ENCODE measurements at places on chromosomes 13 and 19.

DNA sequence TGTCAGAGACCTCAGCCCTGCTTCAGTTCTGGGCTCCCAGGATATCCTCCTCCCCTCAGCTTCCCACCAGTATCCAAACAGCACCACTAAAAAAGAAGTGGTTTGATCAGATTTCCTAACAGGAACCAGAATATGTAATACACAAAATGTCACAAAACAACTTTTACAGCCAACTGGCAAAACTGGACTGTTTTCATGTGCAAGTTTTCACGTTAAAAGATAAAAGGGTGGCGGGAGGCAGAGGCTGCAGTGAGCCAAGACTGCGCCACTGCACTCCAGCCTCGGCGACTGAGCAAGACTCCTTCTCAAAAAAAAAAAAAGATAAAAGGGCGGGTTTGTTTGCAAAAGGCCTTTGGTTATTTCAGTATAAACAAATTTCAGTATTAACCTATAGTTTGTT, 13.1 kb downstream of the PCID2 start:
- DNase-seq: no peak

- no peak for DNase-seq
Measured at GRCh38 chr19:46373491-46374359, 26.8 kb downstream of the PPP5C start.

DNA sequence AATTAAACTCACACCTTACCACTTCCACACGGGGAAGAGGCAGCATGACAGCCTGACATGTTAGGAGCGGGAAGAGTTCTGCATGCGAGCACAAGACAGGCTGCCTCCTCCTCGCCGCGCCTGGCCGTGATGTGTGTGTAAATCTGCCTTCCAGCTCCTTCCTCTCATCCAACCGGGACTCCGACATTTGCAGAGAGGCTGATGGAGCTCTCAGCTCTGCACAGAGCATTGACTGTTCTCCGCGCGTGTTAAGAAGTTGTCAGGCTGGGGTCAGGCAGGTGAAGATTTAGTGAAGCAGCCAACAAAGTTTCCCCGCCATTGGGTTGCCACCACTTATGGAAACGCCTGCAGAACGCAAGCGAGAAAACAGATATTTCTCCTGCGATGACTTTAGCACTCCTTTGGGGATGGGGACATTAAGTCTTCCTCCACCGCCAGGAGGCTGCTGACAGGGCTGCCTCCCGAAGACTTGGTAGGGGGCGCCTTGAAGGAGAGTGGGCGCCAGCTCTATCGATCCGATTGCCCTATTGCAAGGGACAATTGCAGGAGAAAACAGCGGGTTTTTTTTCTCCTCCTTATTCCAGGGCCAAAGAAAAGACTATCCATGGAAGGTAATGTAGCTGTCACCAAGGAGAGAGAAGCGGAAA, 213.9 kb upstream of the TSHZ3 start:
- no peak for DNase-seq

DNA sequence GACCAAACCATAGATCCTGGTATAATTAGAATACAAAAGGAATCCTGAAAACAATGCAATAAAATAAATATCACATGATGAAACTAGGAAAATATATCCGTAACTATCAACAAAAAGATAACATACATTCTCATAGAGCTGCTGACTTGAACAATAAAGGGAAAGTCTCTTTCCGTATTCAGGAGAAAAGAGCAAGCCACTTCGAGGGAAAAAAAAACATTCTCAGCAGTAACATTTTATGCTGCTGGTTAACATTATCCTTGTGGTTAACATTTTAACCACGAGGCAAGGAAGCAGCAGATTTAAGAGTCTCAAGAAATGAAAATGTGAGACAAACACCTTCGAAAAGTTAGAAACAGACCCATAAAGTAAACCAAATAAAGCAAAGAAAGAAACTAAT, 25.8 kb downstream of the NALCN start:
- no peak for DNase-seq

DNA sequence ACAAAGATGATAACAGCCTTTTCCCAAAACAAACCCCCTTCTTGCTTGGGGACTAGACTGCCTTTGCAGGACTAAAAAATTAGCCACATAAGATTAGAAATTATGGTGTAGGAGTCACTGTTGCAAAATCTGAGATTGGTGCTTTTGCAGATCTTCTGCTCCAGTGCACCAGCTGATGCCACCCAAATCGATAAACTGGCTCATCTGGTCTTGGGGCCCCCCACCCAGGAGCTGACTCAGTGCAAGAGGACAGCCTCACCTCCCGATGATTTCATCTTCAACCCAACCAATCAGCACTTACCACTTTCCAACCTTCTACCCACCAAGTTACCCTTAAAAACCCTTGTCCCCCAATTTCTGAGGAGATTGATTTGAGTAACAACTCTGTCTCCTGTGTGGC, 47.1 kb upstream of the PEPD start:
- DNase-seq: no peak

GRCh38 chr19:14517446-14517839, 754 bp downstream of the DNAJB1 start:
- no peak for DNase-seq

- no peak for DNase-seq
Measured at GRCh38 chr19:6693681-6694080, 23.7 kb upstream of the TNFSF14 start.

DNA sequence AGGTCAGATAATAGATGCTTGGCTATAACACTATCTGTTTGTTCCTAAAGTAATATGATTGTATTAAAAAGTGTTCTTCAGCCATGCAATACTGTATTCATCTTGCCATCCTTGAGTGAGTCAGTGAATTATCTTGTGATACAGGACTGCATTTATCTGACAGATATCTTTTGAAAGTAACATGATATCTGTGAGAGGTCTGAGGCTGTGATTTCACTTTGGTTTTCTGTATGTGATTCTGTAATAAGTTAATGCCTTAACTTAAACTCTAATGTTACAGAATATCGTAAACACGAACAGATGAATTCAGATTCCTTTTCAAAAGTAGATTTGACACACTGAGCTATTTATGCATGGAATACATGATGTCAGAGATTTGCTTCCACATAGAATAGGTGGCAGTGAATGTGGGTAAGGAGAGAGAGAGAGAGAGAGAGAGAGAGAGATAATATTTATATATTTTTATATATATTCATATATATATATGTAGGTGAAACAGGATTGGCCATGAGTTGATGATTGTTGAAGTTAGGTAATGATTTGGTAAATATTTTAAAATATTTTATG, 97.9 kb upstream of the RNF113B start:
- no peak for DNase-seq

DNA sequence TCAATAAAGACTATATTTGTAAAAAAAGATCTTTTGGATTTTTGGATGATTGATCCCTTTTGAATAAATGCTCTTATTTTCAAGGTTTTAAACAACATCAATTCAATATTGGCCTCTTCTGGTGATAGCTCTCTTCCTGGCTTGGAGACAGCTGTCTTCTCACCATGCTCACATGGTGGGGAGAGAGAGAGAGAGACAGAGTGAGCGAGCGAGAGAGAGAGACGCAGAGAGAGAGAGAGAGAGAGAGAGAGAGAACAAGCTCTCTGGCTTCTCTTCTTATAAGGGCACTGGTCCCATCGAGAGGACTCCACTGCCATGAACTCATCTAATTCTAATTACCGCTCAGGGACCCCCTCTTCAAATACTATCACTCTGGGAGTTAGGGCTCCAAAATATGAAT, 32.1 kb upstream of the FARP1 start:
- no peak for DNase-seq

DNA sequence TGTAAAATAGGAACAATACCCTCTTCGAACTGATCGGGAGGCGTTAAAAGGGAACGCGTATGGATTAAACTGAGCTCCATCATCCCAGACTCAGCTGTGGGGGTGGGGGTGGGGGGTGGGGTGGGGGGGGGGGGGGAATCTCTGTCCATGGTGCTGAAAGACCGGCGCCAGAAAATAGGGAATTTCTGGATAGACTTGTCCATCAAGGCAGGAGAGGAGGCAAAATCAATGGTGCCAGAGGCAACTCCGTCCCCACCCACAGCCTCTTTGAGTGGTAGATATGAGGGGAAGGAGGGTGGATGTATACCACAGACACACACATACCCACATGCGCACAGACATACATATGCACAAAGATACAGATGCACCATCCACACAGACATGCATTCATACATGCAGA, 37.4 kb downstream of the ZNF787 start:
- no peak for DNase-seq

DNA sequence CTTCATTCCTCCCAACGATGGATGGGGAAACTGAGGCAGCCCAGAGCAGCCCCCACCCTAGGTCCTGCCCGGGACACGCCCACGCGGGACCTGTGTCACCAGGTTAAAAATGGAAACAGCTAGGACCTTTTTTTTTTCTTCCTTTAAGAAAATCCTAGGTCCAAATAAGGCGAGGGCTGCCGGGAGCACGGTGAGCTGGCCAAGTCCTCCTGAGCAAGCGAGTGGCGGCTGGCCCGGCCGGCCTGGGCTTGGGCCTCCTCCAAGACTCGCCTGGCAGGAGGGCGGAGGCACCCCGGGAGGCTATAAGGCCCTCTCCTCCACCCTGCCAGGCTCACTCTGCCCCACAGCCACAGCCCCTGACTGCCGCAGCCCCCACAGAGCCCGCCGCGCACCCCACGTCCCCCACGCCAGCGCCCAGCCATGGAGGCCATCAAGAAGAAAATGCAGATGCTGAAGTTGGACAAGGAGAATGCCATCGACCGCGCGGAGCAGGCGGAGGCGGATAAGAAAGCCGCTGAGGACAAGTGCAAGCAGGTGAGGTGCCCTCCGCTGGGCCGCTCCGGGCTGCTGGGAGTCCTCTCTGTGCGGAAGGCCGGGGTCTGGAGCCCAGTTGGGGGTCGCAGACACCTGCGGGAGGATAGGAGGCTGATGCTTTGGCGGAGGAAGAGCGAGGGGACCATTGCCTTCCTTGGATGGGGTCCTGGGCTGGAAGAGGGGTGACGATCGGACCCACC, 8.9 kb upstream of the TPM4 start:
- DNase-seq: no peak

GRCh38 chr19:19406878-19407632, 1.6 kb downstream of the GATAD2A start:
- DNase-seq: peak; percentile 43

DNA sequence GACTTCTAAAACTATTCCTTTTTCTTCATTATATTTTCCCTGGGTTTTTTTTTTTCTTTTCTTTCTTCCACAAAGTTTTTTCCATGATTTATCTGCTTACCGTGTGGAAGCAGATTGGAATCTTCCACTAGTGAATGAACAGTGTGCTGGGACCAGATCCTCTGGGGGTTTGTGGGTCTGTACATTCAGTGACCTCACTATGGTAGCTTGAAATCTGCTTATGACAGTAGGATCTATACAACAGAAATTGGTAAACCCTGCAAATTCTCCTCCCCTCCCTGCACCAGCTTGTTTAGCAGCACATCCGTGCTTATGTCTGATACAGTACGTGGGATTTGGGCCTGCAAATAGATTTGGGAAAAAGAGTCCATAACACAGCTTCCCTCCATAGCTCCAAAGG, 26.0 kb upstream of the MAB21L1 start:
- DNase-seq: no peak

DNA sequence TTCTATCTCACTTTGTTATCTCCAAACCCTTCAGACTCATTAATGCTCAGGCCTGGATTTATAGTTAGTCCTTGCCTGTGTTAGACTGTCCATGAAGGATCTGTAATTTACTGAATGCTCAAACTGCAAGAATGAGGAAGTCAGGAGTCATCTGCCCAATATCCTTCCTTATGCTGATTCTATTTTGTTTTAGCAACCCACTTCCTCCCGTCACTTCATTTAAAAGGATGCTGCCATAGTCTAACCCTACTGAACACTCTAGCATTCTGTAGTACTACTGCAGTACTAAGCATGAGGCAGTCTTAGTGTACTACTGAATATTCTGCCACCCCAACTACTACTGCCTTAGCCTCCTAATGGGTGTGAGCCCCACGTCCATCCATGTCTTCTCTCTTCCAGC, 1.5 kb downstream of the FCAR start:
- no peak for DNase-seq

DNA sequence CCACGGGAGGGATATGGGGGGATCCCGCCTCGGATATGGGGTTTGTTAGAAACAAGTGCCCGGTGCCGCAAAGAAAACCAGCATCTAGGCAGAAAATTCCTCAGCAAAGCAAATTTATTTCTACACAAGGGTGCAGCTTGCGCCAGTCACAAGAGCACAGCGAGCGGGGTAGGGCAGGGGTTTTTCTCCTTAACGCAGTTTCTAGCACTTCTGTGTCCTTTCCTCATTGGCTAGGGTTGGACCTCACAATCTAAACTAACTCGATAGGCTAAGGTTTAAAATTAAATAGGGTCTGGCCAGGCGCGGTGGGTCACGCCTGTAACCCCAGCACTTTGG, 595 bp downstream of the ZNF440 start:
- no peak for DNase-seq

DNA sequence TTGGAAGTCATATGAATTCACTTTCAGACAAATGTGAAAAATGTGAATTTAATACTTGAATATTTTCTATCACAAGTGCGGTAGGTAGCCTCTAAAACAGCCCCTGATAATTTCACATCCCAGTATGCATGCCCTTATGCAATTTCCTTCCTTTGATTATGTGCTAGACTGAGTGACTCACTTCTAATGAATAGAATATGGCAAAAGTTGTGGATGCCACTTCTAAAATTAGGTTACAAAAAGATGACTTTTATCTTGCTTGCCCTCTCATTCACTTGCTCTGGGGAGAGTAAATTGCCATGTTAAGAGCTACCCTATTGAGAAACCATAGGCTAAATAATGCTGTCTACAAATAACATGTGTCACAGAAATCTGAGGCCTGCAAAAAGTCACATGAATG, 402.5 kb upstream of the PCDH9 start:
- DNase-seq: no peak

DNA sequence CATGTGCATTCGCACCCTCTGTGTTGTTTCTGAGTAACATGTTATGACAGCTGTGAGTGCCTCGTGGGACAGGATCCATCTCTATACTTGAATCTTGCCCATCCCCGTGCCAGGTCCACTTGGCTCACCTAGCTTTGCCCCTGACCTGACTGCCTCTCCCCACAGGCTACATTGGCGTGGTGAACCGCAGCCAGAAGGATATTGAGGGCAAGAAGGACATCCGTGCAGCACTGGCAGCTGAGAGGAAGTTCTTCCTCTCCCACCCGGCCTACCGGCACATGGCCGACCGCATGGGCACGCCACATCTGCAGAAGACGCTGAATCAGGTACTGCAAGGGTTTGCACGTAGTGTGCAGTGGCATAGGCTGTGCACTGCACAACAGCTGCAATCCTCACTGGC, 53.2 kb downstream of the TMED1 start:
- no peak for DNase-seq

DNA sequence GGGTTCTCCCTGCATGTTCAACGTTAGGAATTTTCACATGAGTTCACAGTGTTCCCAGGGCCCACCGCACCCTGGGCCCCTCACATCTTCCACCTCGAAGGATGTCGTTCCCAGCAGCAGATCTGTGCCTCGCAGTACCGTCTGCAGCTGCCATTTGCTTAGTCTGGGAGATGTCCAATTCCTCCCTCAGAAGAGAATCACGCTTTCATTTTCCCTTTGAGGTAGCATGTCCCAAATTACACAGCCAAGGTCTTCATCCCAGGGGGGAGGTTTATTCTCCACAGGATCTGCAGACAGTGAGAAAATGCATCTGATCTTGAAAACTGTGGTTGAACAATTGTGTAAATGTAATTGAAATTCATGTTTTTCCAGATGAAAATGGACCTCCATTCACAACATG, 150.2 kb downstream of the DCT start:
- DNase-seq: no peak
